T-helper 17 cell (primary cell): ENCODE measurements at places on chromosomes 3 and 15. TPM values are rescaled to one million over a fixed set of nuclear protein-coding genes. Genes with fewer than 3 reads are reported as not detected.

DNA sequence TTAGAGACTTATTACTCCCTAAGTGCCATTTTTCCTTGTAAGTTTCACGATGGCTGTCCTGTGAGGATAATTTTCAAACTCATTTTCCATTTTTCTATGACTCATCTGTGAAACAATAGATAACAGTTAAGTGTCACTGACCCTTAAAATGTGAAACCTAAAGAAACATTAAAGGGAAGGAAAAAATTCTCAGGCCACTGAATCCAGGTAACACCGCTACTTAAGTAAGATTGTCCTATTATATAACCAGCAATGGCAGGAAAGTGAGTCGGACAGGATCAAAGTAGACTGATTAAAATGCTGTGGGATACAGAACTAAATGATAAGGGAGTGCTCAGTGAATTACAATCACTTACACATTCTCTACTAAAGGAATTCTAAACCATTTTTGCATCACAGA is 12.4 kb downstream of the PLD1 start:
- no peak for DNase-seq

DNA sequence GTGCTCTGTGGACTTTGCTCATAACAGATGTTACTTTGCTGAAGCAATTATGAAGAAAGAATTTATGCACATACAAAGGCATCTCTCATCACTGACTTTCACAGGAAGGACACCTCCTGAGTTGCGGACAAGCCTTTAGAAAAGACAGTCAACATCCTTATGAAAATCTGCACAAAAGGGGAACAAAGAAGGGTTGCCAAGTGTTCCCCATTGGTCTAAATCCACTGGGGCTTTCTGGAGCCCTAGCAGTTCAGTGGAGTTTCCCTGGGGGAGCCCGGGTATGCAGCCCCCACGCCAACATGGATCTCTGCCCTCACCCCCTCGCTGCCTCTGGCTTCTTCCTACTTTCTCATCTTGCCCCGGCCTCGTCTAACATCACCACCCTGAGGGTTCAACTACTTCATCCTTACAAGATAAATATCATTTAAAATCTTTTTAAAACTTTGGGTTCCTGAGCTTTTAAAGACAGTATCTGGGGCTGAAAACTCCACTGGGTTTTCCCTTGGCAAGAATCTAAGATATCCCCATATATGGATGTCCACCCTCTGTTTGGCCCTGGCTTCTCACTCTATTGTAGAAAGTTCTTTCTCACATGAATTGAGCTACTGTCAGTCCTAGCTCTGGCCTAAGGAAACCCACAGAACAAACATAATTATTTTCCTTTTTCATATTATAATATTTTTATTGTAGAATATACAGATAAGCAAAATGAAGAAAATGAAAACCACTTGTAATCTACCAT is 207.9 kb upstream of the RGMA start:
- no peak for DNase-seq

- DNase-seq: no peak
These were observed 6.9 kb downstream of the PLXND1 start for GRCh38 chr3:129599607-129600006.

- no peak for DNase-seq
These were observed 152.4 kb upstream of the DPH6 start for GRCh38 chr15:35698331-35698730.

DNA sequence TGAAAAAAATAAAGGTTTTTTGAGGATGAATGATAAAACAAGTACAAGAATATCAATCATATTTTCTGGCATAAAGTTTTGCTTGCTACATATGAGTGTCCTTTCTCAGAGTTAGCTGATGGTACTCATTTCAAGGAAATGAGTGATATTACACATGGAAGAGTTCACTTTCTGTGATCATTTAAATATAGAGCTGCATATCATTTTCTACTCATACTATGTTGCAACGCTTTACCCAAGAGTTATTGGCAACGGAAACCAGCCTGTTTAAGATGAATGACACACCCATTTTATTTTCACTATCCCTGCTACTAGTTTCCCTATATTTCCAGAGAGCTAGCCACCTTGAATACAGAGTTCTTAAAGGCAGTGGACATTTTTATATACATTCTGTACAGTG is 35.4 kb upstream of the RBMS3 start:
- no peak for DNase-seq

- DNase-seq: no peak
These were observed 305.9 kb upstream of the ARRDC4 start for GRCh38 chr15:97654481-97655076.

- DNase-seq: no peak
These were observed 20.5 kb downstream of the LPP start for GRCh38 chr3:188174317-188175044.

DNA sequence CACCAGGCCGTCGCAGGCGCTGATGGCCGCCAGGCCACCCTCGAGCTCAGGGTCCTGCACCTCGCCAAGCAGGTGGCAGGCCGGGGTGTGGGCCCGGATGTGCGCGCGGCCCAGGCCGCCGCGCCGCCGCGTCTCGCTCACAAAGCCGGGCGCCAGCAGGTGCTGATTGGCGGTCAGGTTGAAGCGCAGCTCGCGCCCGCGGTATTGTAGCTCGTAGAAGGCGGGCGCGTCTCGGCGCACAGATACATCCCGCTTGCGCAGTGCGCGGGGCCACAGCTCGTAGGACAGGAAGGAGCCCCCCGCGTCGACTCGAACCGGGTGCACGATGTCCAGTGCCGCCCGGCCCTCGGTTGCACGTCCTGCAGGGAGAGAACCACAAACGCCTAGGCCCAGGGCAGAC is 11.1 kb downstream of the ADAMTS7 start:
- no peak for DNase-seq

DNA sequence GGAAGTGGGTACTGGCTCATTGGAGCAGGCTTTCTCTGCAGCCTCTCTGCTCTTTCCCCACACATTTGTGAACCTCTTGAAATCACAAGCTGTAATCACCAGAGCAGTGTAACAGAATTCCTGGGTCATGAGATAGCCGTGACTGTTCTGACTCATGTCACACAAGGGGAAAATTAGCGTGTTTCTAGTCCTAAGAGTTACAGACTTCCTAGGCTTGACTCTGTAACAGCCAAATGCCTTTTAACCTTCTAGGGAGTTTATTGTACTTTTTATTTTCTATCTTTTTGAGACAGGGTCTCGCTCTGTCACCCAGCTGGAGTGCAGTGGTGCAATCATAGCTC is 54.7 kb upstream of the TRAK1 start:
- no peak for DNase-seq

GRCh38 chr3:105593315-105593714 is 226.6 kb downstream of the ALCAM start:
- DNase-seq: no peak

DNA sequence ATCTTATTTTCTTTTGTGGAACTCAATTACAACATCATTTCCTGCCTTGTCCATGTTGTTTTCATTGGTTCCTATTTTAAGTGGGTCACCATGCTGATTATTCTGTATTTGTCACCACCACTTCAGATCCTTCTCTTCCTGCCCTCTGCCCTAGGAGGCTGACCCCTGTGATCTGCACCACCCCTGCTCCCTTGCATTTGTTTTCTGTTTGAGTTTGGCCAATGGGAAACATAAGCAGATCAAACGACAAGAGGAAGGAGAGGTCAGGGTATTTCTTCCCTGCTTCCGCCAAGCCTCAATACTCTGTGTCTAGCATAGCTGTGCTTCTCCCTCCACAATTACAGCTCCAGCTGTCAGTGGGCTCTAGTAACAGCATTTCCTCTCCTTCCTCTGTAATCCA is 71.6 kb downstream of the IMPG2 start:
- DNase-seq: no peak

GRCh38 chr15:56082263-56082761 is 88.9 kb upstream of the NEDD4 start:
- DNase-seq: no peak

DNA sequence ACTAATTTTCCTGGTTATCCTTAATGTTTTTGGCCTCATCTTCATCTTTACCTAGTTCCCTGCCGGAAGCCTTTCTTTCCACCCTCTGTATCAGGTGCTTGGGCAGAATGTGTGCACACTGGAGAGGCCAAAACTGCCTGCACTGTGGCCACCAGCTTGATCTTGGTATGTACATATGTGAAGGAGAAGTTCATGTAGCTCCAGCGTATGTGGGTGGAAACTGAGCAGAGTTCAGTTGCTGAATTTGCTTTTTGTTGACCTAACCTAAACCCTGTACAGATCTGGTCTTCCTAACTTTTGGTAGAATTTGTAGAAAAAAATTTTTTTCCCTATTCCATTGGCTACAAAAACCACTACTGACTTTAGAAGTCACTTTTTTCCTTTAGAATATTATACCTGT is 65.9 kb upstream of the IGSF10 start:
- DNase-seq: no peak

- no peak for DNase-seq
These were observed 23.5 kb upstream of the SLC4A7 start for GRCh38 chr3:27507515-27508266.

DNA sequence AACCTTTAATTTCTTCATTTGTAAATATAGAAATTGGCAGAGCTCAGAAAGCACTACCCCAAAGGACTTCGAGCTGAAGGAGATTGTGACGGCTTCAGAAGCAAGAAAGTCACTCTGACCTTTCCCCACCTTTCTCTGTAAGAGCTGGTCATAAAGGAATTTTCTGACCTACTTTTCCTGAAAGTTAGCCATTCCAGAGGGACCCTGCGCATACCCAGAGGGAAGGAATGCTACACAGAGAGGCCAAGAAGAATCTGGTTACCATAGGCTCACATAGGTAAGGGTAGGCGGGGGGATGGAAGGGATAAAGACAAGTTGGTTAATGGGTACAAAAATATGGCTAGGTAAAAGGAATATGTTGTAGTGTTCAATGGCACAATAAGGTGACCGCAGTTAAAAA is 1080.3 kb downstream of the ZPLD1 start:
- DNase-seq: no peak

DNA sequence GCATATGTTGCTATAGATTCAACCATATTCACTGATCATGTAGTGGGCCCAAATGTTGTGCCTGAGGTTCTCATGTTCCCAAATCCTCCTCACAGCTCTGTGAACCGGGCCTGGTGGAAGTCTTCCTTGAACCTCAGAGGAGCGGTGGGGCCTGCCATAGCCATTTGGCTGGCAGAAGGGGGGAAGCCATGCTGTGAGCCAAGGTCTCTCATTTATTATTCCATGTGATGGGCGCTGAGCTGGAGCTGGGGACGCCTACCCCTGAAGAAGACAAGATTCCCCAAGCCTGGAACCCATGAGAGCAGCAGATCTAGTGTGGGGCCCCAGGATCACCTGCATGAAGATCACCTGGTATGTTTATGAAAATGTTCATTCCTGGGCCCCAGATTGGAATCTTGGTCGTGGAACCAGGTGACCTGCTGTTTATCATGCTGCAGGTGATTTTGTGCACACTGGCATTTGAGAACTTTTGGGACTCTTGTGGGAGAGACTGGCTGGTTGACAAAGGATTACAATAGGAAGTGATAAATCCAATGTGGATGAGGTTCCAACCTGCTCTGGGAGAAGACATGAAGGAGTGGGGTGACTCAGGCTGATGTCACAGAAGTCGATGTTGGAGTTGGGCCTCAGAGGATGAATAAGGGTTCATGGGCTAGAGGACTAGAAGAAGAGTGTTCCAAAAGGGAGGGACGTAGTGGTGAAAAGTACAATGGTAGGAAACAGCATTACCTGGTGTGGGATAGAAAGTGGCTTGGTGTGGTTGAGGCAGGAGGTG is 102.1 kb downstream of the ASB7 start:
- no peak for DNase-seq

DNA sequence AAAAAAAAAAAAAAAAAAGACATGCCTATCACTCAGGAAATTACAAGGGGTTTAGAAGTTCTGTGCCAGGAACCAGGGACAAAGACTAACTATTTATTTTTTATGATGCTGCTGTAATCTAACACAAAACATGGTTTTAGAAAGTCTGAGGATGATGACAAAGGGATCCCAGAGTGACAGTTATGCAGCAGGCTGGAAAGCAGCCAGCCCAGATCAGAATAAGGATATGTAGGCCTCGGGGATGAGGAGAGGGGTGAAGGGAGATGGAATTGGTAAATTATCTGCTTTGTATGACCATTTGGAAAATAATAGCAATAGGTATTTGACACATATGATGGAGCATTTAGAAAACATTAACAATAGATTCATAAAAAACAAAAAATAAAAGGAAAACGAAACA is 34.1 kb upstream of the NMD3 start:
- DNase-seq: no peak

GRCh38 chr3:143171141-143171980 is 51.8 kb downstream of the CHST2 start:
- DNase-seq: no peak

- no peak for DNase-seq
These were observed 155.4 kb upstream of the IQSEC1 start for GRCh38 chr3:13228584-13228983.

DNA sequence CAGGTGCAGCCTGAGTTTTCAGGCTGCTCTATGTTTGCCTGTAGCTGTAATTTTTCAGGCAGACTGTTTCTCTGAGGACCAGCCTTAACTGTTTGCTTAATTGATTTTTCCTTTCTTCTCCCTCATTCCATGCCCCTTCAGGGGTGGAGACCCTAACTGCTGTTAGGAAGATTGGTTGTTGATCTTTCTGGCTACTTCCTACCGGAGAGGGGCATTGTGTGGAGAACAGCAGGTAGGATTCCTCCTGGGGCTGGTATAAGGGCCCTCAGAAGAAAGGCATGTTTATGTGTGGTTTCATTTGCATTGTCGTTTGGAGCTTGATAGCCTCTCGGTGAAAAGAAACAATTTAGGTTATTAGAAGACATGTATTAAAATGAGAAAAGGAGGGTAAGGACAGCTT is 56.9 kb upstream of the GOLGA6L2 start:
- no peak for DNase-seq

GRCh38 chr3:149356044-149356592 is 21.3 kb downstream of the TM4SF1 start:
- no peak for DNase-seq

- no peak for DNase-seq
These were observed 55.5 kb downstream of the ST6GAL1 start for GRCh38 chr3:186985661-186986364.

GRCh38 chr3:54631516-54632325 is 296.1 kb downstream of the LRTM1 start:
- DNase-seq: no peak

- peak; percentile 81 for DNase-seq
These were observed 1.5 kb upstream of the TNK2 start for GRCh38 chr3:195909644-195910498.

GRCh38 chr3:13240928-13241618 is 167.8 kb upstream of the IQSEC1 start:
- no peak for DNase-seq

The TICRR gene
- 0.21 TPM for total RNA-seq

The CCK gene
- total RNA-seq: not detected

The NOX5 gene
- total RNA-seq: not detected

The CATSPER2 gene
- 5.4 TPM for total RNA-seq

The WDR76 gene
- 11.9 TPM for total RNA-seq

The GHSR gene
- total RNA-seq: not detected

The RTP4 gene
- 1.7 TPM for total RNA-seq

The AHSG gene
- total RNA-seq: not detected

The PRRT3 gene
- total RNA-seq: 5.9 TPM

The SPINK8 gene
- total RNA-seq: not detected

The MAGEF1 gene
- total RNA-seq: 6.4 TPM

The KCNAB1 gene
- total RNA-seq: not detected

The SERPINI1 gene
- 3.6 TPM for total RNA-seq

The C3orf38 gene
- total RNA-seq: 27.8 TPM

The TTLL13 gene
- total RNA-seq: 0.29 TPM

The GRIP2 gene
- total RNA-seq: 0.10 TPM

The ROPN1 gene
- not detected for total RNA-seq

The PAQR5 gene
- total RNA-seq: not detected
